DMS79 (cell line): ENCODE measurements at places on chromosomes 11 and 22.
A peak's percentile ranks its signal among the peaks of the same experiment; 100 is the strongest.

GRCh38 chr11:21430537-21430936 lies 761.2 kb downstream of the NELL1 start:
- DNase-seq: no peak

DNA sequence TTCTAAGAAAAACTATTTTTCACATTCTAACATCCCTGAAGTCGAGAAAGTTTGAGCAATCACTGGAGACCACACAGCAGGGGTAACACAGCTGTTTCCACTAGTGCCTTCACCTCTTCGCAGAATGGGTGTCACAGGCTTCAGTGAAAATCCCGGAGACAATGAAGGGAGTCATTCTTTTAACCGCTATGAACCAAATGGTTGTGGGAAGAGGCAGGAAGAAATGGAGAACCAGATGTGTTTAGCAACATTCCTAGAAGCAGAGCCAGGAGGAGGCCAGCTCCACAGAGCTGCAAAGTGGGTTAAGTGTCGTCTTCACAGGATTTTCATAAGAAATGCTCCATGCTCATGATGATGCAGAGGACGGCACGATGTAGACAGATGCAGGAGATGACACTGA lies 221.1 kb downstream of the LARGE1 start:
- DNase-seq: no peak

GRCh38 chr22:43014316-43014868 lies 557 bp downstream of the PACSIN2 start:
- peak; percentile 3 for DNase-seq

DNA sequence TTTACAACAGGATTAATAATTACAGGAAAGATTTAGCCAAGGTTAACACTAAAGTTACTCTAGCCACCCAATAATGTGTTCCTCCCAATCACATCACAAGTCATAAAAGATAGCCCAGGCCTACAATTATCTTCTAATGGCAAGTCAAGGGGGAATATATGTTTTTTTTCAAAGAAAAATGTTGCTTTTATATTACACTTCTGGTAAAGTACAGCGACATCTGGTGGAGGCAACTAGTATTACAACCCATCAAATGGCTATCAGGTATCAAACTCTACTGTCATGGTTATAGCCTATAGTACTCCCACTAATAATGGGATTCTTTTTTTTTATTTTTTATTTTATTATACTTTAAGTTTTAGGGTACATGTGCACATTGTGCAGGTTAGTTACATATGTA lies 71.8 kb downstream of the XRRA1 start:
- DNase-seq: no peak

GRCh38 chr22:50289151-50289941 lies 18.1 kb downstream of the PLXNB2 start:
- no peak for DNase-seq

- no peak for DNase-seq
Measured at GRCh38 chr11:7575841-7576725, 62.3 kb downstream of the PPFIBP2 start.

DNA sequence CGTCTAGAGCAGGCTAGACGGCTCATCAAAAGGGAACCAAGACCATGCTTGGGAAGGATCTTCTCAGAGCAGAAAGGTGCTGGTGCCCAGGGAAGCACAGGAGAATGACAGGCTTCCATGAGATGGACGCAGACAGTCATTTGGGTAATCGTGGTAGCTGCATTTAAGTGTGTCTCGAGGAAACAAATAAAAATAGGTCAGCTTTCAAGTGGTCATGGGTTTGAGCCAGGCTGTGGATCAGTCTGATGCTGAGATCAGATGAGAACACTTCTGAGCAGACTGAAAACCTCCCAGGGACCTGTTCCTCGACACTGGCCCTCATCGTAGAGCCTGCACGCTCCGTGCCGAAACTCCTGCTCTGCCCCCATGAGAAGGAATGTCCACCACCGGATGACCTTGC lies 4.7 kb downstream of the CARS1 start:
- peak; percentile 13 for DNase-seq

DNA sequence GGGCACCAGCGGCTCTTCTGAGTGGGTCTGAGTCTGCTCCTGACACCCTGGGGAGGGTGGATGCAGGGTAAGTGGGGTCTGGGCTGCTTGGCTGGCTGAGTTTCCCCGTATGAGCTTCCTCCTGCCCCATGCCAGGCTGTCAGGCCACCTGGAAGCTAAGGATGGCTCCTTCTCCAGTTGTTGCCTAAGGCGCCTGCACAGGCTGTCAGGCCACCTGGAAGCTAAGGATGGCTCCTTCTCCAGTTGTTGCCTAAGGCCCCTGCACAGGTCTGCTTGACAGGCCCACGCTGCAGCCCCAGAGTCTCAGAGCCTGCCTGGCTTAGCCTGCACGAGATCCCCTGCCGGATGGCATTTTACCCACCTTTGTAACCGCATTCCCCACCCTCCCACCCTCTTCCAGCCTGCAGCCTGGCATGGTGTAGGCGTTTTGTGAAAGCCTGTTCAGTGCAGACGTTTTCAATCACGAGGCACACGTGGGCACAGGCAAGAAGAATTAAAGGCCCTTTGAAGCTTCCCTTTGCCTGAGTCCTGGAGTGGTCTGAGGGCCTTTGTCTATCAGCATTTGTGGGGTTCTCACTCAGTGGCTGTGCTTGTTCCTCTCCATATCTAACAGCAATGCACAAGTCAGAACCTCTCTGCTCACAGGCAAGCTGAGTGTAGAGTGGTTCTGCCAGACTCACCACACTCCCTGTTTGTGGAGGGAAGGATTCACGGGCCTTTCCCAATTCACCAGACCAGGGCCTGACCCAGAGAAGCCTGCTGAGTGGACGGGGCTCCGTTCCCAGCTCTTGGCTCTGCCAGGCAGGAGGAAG lies 40.2 kb upstream of the B3GAT1 start:
- no peak for DNase-seq

DNA sequence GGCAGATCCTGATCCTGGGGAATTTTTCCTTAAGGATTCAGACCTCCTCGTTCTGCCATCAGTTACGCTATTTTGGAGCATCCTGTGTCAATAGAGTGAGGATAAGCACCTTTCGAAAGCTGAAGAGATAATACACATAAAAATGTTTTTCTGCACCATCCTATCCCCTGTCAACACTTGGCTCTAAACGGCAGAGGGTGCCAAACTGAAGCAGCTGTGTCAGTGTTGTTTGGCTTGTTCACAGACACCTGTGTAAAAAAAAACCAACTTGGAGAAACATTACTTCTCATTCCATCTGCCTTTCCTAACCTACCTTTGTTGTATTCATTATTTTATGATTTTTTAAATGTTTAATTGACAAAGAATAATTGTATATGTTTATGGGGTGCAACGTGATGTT lies 417.0 kb upstream of the DDI1 start:
- no peak for DNase-seq

- DNase-seq: no peak
Measured at GRCh38 chr11:14636119-14636518, 7.5 kb upstream of the PDE3B start.

DNA sequence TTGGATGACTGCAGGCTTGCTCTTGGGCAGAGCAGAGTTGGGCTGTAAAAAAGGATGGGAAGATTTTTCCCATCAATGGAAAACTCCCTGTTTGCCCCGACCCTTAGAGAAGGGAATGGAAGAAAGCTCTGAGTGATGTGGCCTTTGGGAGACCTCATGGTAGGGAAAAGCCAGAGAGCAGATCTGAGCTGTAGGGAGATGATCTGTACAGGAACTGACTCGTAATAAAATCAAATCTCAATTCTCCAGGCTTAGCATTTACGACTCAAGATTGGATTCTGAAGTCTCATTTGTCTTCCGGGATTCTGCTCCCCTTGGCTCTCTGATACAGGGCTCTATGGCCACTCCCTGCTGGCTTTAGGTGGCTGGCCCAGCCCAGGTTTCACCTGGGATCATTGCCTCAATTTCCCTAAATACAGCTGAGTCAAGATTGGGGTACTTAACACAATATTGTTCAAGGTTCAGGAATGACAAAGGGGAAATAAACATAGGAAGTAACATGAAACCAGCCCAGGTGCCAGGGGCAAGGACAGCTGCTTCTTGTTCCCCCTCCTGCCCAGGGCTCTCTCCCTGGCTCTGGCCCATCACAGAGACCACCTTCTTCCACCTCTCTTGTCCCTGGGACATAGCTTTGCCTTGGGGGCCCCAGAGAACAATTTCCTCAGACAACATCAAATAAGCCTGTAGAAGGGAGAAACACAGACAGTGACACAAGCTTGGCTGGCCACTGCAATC lies 38.4 kb upstream of the THY1 start:
- DNase-seq: no peak

GRCh38 chr11:15159085-15159484 lies 44.4 kb downstream of the INSC start:
- no peak for DNase-seq

- no peak for DNase-seq
Measured at GRCh38 chr11:116906479-116906878, 69.1 kb upstream of the APOA1 start.

GRCh38 chr22:40190501-40190900 lies 12.8 kb downstream of the TNRC6B start:
- DNase-seq: no peak

GRCh38 chr11:5691964-5692361 lies 2.4 kb downstream of the TRIM22 start:
- DNase-seq: no peak

GRCh38 chr11:69071956-69072355 lies 23.2 kb downstream of the TPCN2 start:
- DNase-seq: no peak

GRCh38 chr11:27218421-27219038 lies 144.5 kb downstream of the CCDC34 start:
- DNase-seq: no peak

GRCh38 chr22:23700706-23701105 lies 9.9 kb downstream of the RGL4 start:
- no peak for DNase-seq

DNA sequence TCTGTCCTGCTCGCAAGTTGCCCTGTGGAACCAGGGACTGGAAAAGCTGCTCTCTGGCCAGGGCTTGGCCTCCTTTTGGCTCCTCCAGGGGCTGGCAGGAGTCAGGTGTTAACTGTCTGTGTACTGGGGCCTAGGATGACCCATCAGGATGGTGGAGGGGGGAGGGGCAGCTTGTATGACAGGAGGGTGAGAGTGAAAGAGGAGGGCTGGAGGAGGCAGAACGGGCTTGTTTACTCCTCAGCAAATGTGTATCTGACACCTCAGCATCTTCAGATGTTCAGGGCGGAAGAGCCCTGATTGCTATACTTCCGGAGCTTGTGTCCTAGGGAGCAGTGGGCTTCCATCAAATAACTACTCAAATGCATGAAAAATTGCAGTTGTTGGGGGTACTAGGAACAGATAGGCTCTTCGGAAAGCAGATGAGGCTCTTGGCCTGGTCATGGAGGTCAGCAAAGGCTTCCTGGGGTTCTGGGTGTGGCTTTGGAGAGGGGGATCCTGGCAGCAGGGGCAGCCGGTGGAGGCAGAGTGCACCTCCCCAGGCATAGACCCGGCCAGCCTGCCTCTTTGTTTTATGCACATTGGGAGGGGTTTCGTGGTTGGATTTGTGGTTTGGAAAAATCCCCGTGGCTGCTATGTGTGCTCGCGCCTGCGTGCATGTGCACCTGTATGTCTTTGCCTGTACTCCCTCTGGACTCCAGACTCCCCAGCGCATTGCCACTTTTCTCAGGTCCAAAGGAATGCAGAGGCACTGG lies 31.2 kb downstream of the CD82 start:
- DNase-seq: peak; percentile 55

DNA sequence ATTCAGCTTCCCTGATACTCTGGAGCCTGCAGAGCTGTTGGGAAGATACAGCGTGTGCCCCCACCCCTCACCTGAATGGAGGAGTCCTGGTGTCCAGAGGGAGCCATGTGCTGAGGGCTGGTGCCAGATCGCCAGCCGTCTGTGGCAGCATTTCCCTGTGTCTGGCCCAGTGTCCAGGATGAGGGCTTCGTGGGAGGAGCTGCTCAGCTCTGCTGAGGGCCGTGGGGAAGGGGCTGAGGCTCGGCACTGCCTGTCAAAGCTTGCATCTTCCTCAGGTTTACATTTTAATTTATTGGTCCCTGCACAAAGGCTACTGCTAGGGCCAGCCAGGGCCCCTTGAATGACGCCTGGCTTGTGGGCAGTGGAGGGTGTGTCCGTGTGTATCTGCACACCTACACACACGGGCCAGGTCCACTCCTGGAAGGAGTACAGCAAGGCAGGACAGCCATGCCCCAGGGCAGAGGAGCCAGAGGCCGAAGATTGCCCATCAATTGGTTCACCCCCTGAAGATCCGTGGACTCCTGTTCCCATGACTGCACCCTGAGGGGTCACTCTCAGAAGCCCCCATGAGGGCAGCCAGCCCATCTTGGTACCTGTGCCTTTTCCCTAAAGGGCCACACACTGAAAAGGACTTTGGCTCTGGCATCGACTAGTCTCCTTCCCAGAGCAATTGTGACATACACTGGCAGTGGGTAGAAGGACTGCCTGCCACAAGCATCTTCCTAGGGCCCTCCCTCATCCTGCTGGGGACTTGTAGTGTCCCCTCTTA lies 107.7 kb upstream of the PARVA start:
- DNase-seq: no peak
